ENCODE measurements at places on chromosomes 11 and 22. TPM values are rescaled to one million over a fixed set of nuclear protein-coding genes. Genes with fewer than 3 reads are reported as not detected.

DNA sequence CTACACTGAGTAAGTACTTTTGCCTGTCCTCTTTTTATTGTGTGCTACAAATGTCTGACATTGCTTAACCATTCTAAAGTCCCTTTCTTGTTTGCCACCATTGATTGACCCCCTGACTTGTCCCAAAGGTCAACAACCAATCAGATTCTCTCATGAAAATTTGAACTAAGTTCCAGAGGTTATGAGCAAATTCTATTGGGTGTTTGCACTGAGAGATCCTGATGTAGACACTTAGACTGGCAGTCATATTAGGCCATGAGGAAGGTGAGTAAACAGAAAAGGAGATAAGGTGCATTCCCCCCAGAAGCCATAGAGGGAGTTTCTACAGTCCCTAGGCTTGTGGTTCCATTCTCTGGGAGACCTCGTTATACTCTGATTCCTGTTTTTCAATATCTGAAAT, 101.3 kb upstream of the E2F8 start:
- DNase-seq = no peak

- DNase-seq = no peak
Observed at GRCh38 chr11:31863170-31863832, 52.2 kb upstream of the PAX6 start.

GRCh38 chr11:122642472-122642922, 13.0 kb upstream of the UBASH3B start:
- DNase-seq = no peak

- DNase-seq = no peak
Observed at GRCh38 chr11:117130879-117131278, 13.2 kb upstream of the PAFAH1B2 start.

DNA sequence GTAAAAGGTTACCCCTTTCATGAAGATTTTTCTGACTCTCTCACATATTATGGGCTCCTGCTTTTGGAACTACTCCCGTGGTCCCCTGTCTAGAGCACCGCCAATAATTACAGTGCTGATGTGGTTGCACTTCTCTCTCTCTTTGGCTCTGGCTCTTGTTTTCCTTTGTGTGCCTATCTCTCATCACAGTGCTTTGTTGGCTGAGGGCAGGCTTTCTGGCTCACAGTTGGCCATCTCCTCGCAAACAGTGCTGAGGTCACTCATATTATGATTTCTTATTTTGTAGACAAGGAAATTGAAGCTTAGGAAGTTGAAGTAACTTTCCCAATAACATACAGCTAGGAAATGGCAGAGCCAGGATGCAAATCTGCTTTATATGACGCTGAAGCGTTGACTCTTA, 192.5 kb downstream of the DDX10 start:
- no peak for DNase-seq

Gene HPX
- total RNA-seq = 2.3 TPM

Gene HIKESHI
- total RNA-seq = 57.9 TPM

Gene VSIG10L2
- total RNA-seq = not detected

- DNase-seq = no peak
Observed at GRCh38 chr11:21806947-21807346, 385.9 kb upstream of the ANO5 start.

- no peak for DNase-seq
Observed at GRCh38 chr11:20156876-20157613, 3.2 kb downstream of the DBX1 start.

DNA sequence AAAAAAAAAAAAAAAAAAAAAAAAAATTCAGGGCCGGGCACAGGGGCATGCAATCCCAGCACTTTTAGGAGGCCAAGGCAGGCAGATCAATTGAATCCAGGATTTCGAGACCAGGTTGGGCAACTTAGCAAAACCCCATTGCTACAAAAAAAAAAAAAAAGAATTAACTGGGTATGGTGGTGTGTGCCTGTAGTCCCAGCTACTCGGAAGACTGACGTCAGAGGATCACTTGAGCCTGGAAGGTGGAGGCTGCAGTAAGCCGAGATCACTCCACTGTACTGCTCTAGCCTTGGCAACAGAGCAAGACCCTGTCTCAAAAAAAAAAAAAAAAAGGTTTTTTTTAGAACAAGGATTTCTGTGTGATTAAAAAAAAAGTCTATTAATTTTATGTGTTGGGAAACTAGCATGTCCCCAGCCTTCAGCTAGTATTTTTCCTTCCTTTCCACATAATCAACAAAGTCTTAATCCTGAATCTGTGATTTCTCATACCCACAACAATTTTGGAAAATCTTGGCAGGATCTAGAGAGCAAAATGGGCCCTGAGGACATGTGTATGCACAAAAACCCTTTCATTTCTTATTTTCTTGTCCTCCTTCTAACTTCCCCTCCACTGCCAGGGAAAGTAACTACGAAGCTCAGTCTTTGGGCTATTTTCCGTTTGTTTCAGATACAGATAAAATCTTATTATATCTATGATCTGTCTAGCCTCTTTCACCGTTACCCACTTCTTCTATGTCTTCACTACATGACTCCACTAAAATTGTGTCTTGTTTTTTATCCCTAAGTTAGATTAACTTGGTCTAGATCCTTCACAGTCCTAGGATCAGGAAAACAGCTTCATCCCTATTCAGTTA, 5.7 kb upstream of the AMBRA1 start:
- DNase-seq = no peak

Gene CSRP3
- 0.31 TPM for total RNA-seq

Gene MS4A14
- total RNA-seq = not detected

DNA sequence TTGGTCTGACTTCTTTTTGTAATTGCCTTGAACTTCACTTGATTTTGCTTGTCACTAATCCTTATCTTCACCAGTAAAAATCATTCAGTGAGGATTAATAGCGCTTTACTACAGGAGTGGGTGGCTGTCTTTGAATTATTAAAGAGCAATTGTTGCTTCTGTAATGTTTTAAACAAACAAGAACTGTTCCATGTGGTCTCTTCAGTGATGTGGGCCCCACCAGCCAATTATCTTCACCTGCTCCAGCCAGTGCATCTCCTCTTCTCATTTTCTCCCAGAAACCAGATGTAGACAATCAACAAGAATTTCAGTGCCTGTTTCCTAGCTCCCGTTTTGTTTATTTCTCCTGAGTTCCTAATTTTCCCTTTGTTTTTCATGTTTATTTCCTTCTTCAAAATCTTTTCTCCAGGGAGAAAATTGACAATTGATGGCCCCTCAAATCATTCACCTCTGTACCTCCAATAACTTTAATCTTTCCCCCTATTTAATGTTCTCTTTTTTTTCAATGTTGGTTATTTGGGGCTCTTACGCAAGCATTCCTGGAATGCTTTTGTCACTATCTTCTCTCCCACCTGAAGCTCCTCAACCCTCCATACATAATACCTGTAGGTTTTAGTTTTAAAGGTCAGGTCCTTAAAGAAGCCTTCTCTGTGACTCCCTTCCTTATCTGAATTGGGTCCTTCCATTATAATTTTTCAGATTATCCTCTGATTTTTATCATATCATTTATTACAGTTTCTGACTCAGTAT, 115.1 kb downstream of the ARFGAP2 start:
- no peak for DNase-seq

Gene SDHAF2
- total RNA-seq = 27.6 TPM

- DNase-seq = no peak
Observed at GRCh38 chr11:109426442-109427240, 4.7 kb downstream of the C11orf87 start.

DNA sequence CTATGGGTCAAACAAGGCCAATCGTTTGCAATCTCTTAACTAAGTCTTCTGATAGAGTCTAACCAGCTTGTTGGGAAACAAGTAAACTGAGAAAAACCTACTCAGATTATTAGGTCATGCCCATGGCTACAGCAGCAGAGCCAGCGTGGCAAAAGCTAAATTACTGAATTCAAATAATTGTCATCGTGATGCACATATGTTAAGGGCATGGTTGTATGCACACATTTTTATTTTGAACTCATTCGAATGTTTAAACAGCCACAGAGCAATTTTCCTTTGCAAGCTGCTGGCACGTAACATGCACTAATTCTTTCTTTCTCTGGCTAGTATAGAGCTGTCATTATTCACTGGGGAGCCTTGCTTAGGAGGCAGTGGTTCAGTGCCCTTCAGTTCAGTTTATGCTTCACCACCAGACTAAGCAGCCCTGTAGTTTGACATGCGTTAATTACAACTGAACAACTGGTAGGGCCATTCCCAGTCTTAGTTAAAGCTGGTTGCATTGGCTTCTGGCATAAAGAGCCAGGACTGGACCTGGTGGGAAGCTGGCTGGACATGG, 396.4 kb downstream of the METTL15 start:
- no peak for DNase-seq

DNA sequence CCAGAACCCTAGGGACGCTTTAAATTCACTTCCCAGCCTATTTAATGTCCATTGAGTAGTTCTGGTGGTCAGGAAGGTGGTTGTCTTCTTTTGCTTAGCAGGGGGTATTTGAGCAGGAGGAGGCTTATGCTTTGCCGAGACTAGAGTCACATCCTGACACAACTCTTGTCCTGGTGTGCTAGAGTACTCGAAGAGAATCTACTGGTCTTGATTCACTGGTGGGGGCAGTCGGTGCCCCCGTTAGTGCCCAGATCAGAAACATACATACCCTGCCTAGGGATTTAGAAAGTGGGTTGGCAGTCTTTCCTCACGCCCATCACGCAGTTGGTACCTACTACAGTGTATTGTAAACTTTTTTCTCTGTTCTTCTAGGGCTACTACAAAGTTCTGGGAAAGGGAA, 2.7 kb downstream of the RPL27A start:
- DNase-seq = no peak

- DNase-seq = no peak
Observed at GRCh38 chr11:19820100-19820499, 107.5 kb downstream of the NAV2 start.

Gene ACTN3
- total RNA-seq = not detected

Gene DDI1
- total RNA-seq = not detected

- no peak for DNase-seq
Observed at GRCh38 chr11:59205648-59206047, 7.1 kb downstream of the MPEG1 start.

DNA sequence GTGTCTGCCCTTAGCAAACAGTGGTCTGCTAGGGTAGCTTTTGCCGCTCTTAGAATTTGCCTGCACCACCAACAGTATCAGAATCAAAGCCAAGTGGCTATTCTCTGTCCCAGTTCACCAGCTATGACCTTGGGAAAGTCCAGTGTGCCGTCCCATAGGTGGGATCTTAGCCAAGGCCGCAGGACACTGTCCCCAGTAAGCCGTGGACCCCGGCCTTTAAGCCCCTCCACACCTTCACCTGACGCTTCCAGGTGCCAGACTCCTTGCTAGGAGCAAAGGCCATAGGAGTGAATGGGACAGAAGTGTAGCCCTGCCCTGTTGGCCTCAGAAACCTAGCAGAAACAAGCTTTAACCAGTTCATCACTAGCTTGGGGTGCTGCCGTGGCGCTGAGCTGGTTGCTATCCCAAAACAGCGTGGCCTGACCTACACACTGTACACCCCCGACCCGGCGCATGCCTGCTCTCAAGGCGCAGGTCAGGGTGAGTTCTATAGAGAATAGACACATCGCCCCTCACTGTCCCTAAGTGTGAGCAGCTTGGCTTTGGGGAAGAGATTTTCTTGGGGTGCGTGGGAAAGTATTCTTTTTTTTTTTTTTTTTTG, 4.5 kb downstream of the FADD start:
- DNase-seq = no peak

Gene GRIA4
- 86.3 TPM for total RNA-seq

DNA sequence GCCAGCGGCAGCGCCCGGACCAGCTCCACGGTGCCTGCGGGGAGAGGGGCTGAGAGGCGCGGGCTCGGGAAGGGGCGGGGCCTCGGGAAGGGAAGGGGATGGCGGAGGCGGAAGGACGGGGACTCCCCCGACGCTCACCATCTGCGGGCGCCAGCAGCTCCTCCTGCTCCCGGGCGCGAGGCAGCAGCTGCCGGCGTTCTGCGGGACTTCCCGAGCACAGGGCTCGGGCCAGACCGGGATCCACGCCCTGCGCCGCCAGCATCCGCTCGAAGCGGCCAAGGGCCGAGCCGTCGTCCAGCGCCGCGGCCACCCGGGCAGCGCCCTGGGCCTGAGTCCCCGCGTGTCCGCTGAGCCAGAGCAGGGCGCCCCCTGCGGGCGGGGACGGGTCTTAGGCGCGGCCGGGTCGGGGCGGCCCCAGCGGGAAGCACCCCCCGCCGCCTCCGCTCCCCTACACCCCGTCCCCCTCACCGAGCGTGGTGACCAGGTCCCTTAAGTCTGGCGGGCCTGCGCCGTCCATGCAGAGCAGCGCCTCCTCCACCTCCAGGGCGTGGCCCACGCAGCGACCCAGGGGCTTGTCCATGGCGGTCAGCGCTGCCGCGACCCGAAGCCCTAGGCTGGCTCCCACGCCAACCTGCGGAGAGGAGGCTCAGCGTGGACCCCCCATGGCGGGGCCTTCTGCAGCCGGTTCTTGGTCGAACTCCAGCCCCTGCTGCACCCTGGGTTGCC, 873 bp upstream of the SCO2 start:
- peak; percentile 63 for DNase-seq

Gene ZNF280B
- total RNA-seq = 3.7 TPM

DNA sequence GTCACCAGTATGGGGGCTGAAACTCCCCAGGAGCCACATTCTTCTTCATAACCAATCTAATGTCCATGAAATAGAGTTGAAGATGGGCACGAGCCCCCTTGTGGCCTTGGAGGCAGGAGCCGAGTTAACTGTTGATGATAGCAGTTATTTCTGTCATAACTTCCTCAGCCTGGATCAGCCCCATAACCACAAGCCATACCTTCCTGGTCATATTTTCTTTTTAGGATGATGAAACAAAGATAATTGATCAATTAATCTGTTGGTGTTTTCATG, 65.0 kb upstream of the TTC12 start:
- no peak for DNase-seq

Gene ZNF70
- total RNA-seq = 4.1 TPM

DNA sequence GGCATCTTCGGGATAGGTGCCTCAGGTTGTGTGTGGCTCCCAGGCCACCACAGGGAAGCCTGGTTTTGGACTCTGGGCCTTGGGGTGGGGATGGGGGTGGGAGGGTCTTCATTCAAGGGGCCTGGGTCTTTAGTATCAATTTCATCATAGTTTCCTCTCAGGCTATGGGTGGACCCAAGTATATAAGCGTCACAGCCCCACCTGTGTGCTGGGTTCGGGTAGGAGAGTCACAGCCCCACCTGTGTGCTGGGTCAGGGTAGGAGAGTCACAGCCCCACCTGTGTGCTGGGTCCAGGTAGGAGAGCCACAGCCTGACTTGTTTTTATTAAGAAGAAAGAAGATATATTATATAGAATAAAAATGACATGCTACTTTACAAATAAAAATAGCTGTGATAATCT, 422.1 kb downstream of the BRD1 start:
- DNase-seq = no peak

DNA sequence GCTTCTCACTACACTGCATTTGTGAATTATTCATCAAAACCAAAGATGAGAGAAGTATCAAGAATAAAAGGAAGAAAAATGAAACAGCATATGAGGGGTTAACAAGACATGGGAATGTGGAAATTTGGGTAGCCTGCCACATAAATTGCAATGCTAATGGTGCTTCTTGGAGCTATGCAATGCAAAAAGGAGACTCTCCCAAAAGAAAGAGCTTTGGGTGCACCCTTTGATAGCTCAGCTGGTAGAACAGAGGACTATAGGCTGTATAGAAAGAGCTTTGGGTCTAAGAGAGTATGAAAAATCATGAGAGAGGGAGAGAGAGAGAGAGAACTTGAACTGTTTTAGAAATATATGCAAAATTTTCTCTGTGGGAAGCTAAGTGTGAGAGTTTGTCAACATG, 26.3 kb downstream of the SPA17 start:
- no peak for DNase-seq

Gene APLP2
- total RNA-seq = 220 TPM

- DNase-seq = no peak
Observed at GRCh38 chr22:50190941-50191741, 5.4 kb downstream of the TRABD start.

GRCh38 chr22:27045103-27045947, 387.9 kb downstream of the MIAT start:
- DNase-seq = no peak

Gene IGF2
- 25.6 TPM for total RNA-seq

Gene C22orf23
- total RNA-seq = 0.31 TPM

Gene TRIM48
- total RNA-seq = not detected
